ENCODE measurements at places on chromosomes 6 and 20.

- DNase-seq, result no peak
Measured at GRCh38 chr6:109060571-109060970, 34.1 kb downstream of the SESN1 start.

DNA sequence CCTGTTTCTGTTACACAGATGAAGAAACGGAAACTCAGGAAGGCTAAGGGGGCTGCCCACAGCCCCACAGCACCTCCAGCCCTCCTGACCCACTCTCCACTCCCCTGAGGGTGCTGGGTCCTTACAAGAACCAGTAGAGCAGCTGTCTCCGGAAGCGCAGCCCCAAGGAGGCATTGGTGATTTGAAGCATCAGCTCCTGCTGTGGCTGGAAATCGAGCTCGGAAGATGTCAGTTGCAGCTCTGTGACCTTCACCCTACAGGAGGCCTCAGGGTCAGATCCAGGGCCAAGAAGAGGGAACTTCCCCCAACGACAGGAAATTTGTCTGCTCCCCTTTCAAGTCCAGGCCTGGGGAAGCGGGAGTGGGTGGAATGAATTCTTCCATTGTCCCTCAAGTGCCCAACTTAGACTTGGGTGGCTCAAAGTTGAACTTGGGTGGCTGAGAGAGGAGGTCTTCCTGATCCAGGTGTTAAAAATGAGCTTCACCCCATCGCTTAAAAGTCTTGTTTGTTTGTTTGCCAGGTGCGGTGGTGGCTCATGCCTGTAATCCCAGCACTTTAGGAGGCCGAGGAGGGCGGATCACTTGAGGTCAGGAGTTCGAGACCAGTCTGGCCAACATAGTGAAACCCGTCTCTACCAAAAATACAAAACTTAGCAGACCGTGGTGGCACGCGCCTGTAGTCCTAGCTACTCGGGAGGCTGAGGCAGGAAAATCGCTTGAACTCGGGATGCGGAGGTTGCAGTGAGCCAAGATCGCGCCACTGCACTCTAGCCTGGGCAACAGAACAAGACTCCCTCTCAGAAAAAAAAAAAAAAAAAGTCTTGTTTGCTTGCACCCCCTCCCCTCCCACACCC, 1.9 kb downstream of the PLTP start:
- DNase-seq, result no peak

GRCh38 chr6:158970640-158971275, 29.2 kb downstream of the RSPH3 start:
- DNase-seq, result no peak

- DNase-seq, result no peak
Measured at GRCh38 chr6:134082191-134082590, 29.8 kb upstream of the SLC2A12 start.

DNA sequence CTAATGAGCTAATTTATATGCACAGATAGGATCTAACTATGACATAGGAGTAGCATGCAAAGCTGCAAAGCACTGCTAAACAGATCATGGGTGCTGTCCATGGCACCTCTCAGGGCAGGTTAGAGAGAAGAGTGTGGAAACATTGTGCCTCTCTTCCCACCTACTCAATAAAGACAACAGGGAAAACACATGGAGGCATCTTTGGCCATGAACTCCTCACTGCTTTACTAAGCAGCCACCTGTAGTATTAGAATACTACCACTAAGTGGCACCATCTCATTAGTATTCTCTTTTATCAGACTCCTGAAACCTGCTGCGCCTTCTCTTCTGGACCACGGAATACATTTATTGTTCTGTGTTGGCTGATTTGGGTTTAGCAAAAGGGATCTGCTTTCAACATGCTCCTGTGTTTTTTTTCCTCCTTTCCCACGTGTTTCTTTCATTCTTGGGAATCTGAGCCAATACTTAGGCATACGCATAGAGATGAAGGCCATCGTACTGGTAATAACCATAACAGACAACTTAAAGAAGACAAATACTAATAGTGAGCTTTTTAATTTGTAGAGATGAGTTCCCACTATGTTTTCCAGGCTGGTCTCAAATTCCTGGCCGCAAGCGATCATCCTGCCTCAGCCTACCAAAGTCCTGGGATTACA, 9.4 kb upstream of the HDDC2 start:
- DNase-seq, result peak; percentile 45

- no peak for DNase-seq
Measured at GRCh38 chr6:154071711-154072110, 32.7 kb downstream of the OPRM1 start.

DNA sequence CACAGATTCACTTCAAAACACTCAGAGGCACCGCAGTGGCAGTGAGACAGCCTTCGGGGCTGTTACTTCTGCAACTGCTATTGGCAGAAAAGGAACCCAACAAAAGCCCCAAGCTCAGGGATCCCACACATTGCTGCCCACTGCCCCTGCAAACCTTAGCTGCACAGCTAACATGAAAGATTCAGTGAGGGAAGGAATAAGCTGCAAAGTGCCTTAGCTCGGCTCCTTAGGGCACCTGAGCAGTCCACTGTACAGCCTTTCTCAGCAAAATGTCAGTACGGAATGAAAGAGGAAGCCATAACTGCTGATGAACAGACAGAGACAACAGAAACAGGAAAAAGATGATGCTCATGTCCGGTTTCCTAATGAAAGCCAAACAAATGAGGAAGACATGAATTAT, 179.7 kb upstream of the SHLD1 start:
- DNase-seq, result no peak

GRCh38 chr6:160882791-160883279, 108.7 kb upstream of the MAP3K4 start:
- DNase-seq, result no peak

DNA sequence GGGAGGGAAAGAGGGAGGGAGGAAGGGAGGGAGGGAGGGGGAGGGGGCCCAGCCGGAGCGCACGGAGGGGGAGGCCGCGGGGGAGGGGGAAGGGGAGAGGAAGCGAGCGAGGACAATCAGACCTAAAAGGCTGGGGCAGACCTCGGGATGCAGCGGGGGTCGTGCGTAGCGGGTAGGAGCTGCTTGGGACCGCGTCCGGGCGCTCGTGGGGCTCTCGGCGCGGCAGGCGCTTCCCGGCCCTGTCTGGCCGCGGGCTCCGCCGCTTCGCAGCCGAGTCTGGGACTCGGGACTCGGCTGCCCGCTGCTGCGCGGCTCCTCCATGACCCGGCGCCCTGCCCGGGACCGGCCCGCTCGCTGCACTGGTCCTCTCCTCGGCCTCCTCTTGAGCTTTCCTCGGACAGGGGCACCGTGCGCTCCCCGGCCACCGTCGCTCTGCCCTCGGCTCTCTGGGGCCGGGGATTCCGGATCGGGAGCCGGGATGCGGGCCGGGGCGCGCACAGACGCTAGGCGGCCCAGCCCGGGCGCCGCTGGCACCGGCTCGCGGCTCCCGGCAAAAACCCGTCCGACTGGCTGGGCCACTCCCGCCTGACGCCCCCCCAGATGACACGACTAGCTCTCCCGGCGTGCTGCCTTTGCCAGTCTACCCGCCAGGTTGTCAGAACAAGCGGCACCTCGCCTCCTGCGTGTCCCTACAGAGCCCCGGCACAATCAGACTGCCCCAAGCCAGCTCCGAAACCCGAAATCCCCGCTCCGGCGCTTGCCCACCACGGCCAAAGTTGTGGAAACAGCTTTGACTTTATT, 2.2 kb downstream of the TFAP2A start:
- DNase-seq, result peak; percentile 58

DNA sequence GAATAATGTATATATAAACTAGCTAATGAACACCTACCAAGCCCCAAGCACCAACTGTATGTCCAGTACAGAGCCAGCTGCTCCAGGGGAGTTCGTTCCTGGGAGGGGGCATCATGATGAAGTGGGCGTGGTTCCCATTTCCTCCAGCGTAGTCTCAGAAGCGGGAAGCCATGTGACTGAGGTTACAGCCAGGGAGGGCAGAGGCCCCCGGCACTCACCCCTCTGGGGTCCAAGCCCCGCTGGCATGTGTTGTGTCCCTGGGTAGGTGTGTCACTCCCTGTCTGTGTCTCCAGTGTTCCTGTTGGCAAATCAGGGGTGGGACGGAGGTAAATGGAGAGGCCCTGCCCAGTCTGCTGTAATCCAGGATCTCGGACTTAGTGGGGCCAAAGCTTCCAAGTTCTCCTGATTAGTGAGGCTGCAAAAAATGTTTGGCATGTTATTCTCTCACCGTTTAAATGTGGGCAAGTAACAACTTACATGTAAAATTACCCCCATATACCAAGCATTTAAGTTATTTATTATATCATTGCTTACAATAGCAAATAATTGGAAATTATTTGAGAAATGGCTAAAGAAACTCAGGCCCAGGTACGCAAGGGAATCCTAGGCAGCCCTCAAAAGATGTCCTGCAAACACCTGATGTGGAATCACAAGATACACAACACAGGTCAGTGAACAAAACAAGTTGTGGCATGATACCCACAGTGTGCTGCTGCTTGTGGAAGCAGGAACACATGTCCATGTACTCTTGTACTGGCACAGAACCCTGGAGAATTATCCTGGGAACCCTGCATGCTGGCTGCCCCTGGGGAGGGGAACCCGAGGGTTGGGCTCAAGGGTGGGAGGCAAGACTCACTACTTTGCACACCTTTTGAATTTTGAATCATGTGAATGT, 22.2 kb downstream of the FAM110A start:
- no peak for DNase-seq

GRCh38 chr20:48041078-48041780, 255.9 kb upstream of the SULF2 start:
- no peak for DNase-seq

- DNase-seq, result no peak
Measured at GRCh38 chr6:11042025-11042749, 1.9 kb downstream of the ELOVL2 start.

- no peak for DNase-seq
Measured at GRCh38 chr6:36373368-36374019, 14.0 kb downstream of the ETV7 start.

DNA sequence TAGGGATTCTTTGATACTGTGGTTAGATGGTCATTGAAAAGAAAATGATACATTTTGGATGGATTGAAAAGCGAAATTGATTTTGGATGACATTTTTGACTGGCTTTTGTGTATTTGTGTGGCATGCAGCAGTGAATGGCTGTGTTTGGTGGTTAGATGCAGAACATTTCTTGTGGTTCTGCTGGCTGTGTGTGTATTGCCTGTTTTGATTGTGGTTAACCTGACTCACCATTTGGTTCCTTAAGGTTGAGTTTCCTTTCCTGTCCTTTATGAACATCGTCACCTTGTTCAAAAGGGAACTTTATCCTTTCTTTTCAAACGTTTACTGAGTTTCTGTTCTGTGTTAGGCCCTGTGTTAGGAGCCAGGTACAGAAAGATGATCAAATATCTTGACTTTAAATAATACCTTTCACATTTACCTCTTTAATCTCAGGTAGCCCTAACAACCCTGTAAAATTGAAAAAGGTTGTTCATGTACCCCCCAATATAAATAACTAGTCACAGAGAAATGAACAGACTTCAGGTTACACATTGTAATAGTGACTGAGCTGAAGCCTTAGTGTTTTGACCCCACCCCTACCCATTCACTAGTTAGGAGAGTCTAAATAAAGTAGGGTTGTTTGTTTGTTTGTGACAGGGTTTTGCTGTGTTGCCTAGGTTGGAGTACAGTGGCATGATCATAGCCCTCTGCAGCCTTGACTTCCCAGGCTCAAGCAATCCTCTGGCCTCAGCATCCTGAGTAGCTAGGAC, 23.8 kb downstream of the ANKS1A start:
- peak; percentile 46 for DNase-seq

- no peak for DNase-seq
Measured at GRCh38 chr6:44428682-44429081, 41.2 kb downstream of the CDC5L start.

GRCh38 chr6:50819904-50820868, 1.5 kb downstream of the TFAP2B start:
- DNase-seq, result no peak

DNA sequence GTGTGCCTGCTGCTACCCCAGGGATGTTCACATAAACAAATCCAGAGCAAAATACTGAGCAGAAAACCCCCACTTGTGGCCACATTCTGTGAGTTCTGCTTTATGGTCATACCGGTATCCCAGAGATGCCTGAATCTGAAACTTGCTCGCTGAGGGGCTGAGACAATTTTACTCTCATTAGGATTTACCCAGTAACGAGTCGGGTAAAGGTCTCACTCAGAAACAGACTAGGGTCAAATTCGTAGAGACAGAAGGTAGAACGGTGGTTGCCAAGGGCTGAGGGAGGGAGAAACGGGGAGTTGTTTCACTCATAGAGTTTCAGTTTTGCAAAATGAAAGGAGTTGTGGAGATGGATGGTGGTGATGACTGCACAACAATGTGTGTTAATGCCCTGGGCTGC, 45.4 kb upstream of the NKX2-2 start:
- DNase-seq, result peak; percentile 45

DNA sequence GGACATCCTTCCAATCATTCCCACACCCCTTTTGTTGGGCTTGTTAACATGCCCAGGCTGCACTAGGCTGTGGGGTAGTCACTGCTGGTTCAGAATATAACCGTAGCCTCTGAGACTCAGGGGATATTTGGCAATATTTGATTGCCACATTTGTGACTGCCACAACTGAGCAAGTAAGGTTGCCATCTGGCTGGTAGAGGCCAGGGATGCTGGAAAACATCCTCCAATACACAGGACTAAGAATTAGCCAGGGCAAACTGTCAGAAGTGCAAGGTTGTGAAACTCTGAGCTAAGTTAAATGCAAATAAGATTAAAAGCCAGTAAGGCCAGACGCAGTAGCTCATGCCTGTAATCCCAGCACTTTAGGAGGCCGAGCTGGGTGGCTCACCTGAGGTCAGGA, 112.0 kb downstream of the ZMYND8 start:
- DNase-seq, result no peak

DNA sequence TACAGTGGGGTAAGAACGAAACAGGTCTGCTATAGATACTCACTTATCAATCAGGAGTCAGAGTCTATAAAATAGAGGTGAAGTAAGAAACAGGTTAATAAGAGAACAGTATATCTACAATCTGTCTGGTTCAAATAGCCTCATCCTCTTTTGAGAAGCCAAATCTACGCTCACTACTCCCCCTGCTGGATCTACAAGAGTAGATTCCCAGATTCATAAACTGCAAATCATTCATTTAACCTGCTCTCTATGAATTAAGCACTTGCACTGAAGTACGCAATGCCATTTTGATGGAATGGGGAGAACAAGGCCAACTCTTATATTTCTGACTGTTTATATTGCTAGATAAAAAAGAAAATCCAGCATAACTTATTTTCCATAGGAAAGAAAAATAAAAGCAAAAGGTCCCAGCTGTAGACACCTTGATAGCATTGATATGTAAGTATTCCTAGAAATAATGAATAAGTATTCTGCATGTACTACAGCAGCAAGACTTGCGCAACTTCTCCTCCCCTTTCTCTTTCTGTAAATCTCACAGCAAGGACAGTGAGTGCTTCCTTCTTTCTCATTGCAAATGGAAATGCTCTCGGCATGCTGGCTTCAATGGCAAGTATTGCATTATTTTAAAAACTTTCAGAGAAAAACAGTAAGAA, 92.3 kb downstream of the RFX6 start:
- peak; percentile 28 for DNase-seq

Data from GM13977 (cell line).